ENCODE measurements at places on chromosomes 7 and 10.

DNA sequence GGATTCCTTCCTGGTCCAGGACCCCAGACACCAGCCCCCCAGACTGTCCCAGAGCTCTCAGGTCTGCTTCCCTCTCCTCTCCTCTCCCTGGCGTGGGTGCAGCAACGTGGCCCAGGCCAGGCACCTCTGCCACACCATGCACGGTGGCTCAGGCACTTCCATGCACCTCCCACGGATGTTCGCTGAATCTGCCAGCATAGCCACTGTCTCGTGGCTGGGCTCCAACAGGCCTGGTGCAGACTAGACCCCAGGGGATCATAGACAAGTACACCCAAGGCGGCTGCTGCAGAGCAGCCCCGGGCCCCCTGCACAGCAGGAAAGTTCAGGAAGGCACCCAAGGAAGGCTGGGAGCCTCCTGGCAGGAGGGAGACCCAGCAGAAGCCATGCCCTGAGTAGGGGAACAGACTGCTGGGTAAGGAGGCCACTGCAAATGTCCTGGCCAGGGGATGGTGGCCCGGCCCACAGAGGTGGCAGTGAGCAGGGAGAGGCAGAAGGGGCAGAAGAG, 4.4 kb downstream of the RASGEF1A start:
- DNase-seq: no peak

DNA sequence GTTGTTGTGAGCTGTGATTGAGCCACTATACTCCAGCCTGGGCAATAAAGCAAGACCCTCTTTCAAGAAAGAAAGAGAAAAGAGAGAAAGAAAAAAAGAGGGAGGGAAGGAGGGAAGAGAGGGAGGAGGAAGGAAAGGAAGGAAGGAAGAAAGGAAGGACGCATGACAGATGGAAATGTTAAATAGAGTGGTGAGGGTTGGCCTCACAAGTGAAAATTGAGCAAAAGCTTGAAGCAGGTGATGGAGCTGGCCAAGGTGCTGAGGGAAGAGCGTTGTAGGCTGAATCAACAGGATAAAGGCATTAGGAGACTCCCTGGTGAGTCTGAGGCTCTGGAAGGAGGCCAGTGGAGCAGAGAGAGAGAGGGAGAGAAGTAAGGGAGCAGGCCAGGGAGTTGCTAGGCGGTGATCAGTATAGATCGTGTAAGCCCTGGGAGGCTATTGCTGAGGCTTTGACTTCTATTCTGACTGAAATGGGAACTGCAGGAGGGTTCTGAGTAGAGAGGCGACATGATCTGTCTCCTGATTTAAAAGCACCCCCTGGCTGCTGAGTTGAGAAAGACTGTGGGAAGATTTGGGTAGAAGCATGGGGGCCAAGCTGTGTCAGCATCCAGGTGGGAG, 26.5 kb upstream of the TMEM248 start:
- DNase-seq: peak; percentile 14

DNA sequence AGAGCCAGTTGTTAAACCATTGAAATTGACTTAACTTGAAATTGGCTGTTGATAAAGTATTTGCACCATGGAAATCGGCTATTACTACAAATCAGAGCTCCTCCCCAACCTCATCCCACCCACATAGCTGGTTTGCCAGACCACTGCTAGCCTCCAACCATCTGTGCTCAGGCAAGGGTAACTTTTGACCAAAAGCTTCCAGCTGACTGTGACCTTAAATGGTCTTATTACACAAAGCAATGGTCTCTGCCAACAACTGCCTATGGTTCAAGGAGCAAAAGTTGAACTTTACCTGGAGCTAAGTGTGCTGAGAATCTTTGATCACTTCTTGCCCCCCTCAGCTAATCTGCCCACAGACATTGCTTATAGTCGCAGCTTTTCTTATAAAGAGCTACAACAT, 48.5 kb upstream of the ADRB1 start:
- no peak for DNase-seq

DNA sequence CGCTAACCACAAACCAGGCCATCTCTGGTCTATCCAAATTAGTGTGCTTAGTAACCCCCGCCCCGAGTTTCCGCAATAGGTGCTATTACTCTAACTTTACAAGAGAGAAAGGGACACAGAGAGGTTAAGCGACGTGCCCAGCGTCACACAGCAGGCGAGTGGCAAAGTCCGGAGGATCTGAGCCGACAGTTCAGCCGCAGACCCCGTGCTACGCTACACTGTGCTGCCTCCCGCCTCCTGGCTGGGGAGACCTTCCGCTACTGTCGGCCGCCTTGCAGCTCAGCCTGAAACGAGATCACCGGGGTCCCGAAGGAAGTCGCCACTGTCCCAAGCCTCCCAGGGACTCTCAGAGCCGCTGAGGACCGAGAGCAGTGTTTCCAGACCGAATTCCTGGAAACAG, 799 bp downstream of the INTS1 start:
- no peak for DNase-seq

Data from activated CD4-positive, alpha-beta T cell treated with anti-CD3 and anti-CD28 coated beads, Interleukin-2, amount 50 U/mL, for 16 hours (primary cell).